ENCODE measurements at places on chromosomes 6 and 20.

DNA sequence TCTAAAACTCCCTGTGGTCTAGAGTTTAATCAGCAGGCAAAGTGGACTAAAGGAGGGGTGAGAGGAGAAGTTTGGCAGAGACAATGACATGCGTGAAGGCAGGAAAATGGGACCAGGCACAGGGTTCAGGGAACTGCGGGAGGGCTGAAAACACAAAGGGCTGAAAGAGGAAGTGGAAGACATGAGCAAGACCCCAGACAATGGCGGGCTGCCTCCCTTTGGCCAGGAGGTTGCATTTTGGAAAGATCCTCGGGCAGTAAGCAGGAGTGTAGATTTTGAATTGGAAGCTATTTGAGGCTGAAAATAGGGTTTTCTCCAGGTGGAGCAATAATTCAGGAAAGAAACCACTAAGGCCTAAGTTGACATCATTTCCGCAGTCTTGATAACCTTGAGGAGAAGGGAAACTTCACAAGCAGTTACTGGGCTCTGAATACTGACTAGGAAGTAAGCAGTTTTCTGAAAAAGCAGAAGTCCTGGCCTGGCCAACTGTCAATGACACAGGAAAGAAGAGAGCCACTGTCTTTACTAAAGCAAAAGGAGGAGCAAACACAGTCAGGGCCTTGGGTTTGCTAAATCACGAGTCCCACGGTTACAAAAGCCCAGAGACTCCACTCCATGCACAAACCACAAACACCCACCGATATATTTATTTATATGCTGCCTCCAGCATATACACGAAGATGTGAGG is 3.4 kb downstream of the LY86 start:
- DNase-seq, result no peak

DNA sequence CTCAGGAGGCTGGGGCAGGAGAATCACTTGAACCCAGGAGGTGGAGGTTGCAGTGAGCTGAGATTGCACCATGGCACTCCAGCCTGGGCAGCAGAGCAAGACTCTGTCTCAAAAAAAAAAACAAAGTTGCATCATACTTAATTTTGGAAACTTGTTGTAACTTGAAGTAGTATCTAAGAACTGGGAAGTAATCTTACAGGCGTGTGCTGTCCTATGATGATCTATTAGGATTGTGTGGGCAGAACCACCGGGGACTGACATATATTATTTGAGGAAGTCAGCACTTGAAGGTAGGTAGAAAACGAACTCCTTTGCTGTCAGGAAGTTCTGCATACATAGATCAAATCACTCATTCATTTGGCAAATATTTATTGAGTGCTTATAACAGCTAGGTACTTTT is 188.5 kb downstream of the ZNF217 start:
- DNase-seq, result no peak

DNA sequence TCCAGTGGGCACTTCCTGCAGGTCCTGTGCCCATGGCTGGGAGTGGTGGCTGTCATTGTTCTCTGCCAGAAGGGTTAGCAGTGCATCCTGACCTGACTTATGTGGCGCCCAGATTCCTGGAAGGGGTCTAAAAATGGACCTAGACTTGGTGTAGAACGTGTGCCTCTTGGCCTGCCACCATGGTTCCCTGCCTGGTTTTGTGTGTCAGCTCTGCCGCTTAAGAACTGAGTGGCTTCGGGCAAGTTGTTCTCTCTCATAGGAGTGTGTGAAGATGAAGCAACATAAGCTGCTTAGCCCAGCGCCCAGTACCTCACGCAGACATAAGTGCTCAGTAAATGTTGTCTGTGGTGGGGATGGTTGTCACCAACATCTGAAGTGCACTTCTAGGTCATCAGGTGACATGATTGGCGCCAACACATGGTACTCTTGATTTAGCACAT is 52.1 kb downstream of the PTPN1 start:
- DNase-seq, result no peak

- no peak for DNase-seq
These were observed 56.9 kb upstream of the PRND start for GRCh38 chr20:4664691-4665360.

GRCh38 chr20:25230166-25230831 is 17.6 kb upstream of the PYGB start:
- DNase-seq, result no peak

GRCh38 chr6:63750400-63750799 is 114.8 kb downstream of the PHF3 start:
- no peak for DNase-seq

DNA sequence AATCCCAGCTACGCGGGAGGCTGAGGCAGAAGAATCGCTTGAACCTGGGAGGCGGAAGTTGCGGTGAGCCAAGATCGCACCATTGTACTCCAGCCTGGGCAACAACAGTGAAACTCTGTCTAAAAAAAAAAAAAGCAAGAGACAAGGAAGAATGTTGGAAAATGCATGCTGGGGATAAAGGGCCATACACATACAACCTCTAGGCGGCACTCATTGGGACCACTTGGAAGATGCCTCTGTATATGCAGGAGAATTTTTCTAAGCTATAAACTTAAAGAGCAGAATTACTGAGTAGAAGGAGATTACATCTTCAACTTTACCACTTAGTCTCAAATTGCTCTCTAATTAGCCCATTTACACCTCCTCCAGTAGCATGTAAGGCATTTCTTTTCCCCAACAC is 42.8 kb downstream of the ZBTB9 start:
- DNase-seq, result no peak

GRCh38 chr6:168915242-168915641 is 338.4 kb downstream of the THBS2 start:
- DNase-seq, result no peak

DNA sequence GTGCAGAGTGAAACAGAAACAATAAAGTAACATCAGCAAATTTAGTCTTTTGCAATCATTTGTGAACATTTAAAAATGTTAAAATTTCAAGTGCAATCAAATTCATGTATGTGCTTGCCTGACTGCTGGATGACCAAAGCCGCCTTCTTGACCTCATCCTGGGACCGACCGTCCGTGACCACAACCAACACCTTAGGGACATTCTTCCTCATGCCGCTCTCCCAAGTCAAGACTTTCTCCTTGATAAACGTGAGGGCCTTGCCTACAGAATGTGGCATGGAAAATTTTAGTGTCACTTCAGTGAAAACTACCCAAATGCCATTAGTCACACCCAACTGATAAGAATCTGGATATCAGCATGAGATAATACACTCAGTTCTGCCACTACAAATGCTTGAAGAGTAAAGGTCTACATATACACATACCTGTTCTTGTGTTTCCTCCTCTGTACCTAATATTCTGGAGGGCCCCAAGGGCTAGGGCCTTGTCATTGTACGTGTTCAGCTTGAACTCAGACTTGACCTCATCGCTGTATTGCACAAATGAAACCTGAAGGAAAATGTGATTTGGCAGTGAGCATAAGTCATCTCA is 86.8 kb downstream of the COL12A1 start:
- no peak for DNase-seq

All from stimulated activated CD8-positive, alpha-beta memory T cell treated with anti-CD3 and anti-CD28 coated beads, Interleukin-4, amount 100 ng/mL, for 1 hour (primary cell).